ENCODE measurements at places on chromosomes 7 and 10.
A peak's percentile ranks its signal among the peaks of the same experiment; 100 is the strongest.

GRCh38 chr7:89232-90019 is 102.9 kb upstream of the FAM20C start:
- peak; percentile 85 for DNase-seq

GRCh38 chr7:27367933-27368549 is 125.4 kb downstream of the EVX1 start:
- DNase-seq = no peak

DNA sequence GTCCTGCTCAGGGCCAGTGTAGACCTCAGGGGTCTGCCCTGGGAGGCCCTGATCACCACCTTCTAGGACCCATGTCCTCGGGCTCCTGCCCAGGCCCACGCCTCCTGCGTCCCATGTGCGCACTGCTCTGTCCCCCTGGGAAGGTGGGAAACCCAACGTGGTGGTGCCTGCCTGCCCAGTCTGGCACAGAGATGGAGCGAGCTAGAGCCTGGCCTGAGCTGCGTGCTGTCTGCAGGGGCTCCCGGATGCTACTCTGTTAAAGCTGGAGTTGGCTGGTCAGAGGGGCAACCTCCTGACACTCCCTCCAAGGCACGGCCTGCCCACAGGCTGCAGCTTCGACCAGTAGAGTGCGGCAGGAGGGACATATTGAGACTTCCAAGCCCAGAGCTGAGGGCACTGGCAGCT is 171.7 kb downstream of the DNAJB6 start:
- no peak for DNase-seq

DNA sequence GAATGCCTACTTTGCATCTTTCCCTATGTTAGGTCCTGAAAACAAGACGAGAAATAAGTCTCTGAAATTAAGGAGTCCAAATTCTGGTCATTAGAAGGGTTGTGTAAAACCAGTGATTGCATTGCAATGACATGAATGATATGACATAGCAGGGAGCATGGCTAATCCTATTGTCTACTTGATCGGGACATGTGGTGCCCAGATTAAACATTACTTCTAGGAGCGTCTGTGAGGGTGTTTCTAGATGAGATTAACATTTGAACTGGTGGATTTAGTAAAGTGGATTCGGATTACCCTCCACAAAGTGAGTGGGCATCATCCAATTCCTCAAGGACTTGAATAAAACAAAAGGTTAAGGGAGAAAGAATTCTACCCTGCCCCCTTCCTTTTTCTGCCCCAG is 434.9 kb upstream of the KLF6 start:
- no peak for DNase-seq

GRCh38 chr7:156606691-156607331 is 33.8 kb upstream of the RNF32 start:
- DNase-seq = no peak

- no peak for DNase-seq
Measured at GRCh38 chr10:93844979-93845626, 48.7 kb upstream of the SLC35G1 start.

- DNase-seq = no peak
Measured at GRCh38 chr10:6507311-6507710, 72.8 kb downstream of the PRKCQ start.

GRCh38 chr10:122230222-122230621 is 40.9 kb upstream of the BTBD16 start:
- DNase-seq = no peak

GRCh38 chr7:15607529-15608210 is 45.9 kb upstream of the AGMO start:
- DNase-seq = no peak

GRCh38 chr10:59805014-59805413 is 51.8 kb upstream of the MRLN start:
- peak; percentile 30 for DNase-seq

DNA sequence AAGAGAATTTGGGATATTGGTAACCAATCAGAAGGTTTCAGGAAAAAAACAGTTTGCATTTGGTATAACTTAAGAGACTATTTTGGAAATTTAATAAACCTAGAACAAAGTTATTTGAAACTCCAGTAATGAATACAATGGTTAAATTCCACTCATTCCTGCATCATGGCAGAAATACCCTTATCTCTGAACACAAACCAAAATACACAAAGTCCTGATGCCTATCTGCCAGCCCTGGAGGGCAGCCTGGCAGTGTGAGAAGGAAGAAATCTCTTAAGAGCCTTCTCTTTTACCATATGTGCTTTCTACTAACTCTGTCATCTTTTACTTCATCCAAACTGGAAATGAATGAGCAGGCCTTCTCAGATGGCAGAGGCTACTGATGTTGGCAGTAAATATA is 147.1 kb upstream of the LYZL1 start:
- peak; percentile 57 for DNase-seq

GRCh38 chr10:72316748-72317435 is 37.8 kb downstream of the DNAJB12 start:
- DNase-seq = no peak

GRCh38 chr7:66682350-66683093 is 53.8 kb downstream of the KCTD7 start:
- DNase-seq = peak; percentile 41

GRCh38 chr7:4725850-4726450 is 43.9 kb downstream of the FOXK1 start:
- DNase-seq = no peak

GRCh38 chr10:1776127-1776662 is 38.9 kb upstream of the ADARB2 start:
- DNase-seq = no peak

DNA sequence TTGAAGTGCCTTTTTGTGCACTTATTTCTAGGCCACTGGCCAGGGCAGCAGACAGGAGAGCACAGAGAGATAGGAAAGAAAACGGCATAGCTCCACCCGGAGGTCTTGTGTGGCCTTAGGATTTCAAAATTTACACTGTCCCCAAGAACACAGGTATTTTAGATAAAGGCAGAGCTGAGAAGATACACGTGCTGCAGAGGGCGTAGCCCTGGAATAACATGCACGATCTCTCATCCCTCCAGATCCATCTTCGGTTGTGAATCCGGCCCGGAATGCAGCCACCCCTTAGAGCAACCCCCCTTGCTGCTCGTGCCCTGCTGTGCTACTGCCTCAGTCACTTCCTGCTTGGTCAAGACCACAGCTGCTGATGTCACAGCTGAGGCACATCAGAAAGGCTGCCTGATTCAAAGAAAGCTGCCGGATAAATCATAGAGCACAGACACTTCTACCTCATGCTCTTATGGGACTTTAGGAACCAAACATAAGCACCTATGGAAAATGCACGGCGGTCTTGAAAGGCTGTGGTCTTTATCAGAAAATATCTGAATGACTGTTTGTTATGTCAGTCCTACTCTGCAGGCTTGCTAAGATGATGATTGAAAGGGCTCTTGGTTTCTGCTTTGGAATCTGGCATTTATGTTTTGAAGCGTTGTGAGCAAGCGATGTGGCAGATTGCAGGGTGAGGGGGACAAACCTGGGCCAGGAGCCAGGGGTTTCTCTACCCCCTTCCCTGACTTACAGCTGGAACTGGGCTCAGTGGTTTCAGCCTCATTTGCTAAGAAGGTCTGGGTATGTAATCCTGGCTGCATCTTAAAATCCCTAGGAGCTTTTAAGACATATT is 152.0 kb downstream of the SVIL start:
- DNase-seq = peak; percentile 63

GRCh38 chr10:73234695-73235094 is 12.4 kb downstream of the DNAJC9 start:
- DNase-seq = no peak

DNA sequence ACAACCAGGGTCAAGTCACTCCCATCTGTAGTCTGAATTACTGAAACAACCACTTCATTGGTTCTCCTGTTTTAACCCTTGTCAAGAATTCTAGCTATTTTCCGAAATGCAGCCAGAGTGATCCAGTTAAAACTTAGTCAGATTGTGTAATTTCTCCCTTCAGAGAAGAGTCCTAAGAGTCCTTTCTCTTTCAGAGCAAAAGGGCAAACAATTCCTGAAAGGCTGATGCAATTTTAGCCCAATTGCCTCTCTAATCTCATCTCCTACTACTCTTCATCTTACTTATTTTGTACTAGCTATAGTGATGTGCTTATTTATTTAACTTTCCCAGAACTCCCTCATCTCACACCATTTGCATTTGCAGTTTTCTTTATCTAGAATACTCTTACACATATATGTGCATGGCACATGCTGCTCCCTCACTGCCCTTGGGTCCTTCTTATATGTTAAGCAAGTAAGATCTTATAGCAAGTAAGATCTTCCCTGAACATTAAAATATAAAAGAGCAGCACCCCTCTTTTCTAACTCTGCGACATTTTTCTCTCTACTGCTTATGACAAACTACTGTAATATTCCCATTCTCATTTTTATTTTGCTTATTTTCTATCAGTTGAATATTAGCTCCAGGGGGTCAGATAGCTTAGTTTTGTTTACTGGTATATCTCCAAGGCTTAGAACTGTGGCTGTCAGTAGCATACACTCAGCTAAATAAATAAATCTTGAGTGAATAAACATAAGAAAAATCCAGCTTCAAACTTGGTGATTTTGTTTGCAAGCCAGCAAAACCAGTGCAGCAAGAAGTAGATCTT is 44.6 kb downstream of the HGF start:
- peak; percentile 41 for DNase-seq

GRCh38 chr7:47685712-47686376 is 103.9 kb upstream of the TNS3 start:
- DNase-seq = no peak

- DNase-seq = peak; percentile 54
Measured at GRCh38 chr7:29946428-29947186, 43.0 kb downstream of the SCRN1 start.

DNA sequence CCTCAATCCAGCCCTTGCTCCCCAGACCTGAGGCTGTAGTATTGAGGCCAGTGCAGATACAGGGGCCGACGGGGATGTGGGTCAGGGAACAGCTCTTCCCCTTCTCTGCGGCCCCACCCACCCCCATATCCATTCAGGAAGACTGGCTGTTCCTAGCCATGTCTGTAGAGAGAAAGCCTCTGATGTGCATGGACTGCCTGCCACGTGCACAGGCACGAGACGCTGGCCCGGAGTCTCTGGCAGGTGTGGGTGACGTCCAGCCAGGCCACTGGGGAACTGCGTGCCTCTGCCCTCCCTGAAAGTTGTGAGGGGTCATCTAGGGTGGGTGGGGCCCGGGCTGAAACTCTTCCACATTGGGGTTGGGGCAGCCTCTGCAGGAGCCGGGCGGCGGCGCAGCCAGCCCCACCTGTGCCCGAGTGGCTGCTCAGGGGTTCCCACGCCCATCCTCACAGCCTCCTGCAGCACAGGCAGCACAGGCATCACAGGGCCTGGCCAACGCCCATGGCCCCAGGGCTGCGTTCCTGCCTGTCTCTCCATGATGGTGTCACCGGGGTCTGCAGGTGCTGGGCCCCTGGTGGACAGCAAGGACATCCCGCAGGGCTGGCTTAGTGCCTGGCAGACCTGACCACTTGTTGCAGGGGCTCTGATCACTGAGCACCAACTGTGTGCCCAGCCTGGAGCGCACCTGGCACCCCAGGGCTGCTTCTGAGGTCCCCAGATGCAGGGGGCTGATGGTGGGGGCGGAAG is 27.5 kb downstream of the MICALL2 start:
- DNase-seq = no peak

DNA sequence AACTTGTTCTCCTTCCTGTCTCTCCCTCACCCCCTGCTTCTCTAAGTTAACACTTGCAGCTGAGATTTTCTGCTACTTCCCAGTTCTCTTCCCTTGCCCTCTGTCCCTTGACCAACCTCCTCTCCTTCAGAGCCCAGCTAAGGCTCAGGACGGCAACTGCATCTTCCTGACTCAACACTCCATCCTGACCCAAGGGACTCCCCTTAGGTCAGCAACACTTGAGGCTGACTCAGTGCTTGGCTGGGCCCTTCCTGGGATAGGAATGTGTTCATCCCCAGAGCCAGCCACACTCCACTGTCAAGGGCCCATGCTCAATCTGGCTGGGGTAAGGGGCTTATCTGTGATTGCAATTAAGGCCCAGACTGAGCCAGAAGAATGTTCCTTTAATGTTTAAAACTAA is 3.4 kb downstream of the CALHM2 start:
- DNase-seq = peak; percentile 80

GRCh38 chr7:140005754-140006503 is 56.8 kb downstream of the PARP12 start:
- DNase-seq = peak; percentile 56

DNA sequence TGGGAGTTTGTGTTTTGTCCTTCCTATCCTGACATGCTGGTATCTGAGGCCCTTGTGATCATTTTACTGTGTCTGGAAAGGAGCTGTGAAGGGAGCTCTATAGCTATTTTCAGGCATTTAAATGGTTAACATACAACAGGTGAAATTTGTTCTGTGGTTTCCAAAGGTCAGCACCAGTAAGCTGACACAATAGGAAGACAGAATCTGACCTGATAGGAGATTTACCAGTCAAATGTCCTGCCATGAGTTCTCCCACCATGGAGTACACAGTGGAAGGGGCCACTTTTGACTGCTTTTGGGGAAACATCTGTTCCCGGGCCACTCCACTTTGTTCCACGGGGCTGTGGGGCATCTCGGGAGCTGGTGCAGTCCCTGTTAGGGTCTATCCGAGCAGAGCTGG is 17.6 kb downstream of the FKBP6 start:
- DNase-seq = no peak

- no peak for DNase-seq
Measured at GRCh38 chr7:41007351-41007751, 695.5 kb downstream of the INHBA start.

DNA sequence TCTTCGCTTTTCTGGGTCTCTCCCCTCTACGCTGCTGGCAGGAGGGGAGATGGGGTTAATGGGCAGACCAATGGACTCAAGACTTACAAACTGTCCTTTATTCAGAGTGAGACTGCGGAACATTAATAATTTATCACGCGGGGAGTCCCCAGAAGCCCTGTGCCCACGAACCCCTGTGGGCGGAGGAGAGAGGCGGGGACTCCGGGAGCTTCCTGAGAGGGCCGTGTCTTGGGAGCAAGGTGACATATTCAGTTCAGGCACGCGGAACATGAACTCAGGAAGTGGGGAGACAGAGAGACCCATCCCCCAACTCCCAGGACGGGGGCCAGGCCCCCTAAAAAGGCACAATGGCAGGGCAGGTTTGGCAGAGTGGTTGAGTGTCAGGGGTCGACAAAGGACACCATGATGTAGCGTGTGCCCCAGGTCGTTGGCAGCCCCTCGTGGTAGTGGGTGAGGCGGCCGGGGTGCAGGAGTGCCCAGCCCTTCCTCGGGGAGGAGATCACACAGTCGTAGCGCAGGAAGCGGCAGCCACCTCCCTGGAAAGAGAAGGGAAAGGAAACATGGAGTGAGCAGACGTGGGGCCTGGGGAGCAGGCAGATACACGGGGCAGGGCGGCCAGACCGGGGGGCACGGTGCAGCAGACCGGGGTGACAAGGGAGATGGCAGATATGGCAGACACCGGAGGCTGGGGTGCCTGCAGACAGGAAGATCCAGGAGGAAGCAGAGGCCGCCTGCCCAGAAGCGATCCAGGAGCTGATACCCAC is 5.2 kb upstream of the MOGAT3 start:
- DNase-seq = no peak

DNA sequence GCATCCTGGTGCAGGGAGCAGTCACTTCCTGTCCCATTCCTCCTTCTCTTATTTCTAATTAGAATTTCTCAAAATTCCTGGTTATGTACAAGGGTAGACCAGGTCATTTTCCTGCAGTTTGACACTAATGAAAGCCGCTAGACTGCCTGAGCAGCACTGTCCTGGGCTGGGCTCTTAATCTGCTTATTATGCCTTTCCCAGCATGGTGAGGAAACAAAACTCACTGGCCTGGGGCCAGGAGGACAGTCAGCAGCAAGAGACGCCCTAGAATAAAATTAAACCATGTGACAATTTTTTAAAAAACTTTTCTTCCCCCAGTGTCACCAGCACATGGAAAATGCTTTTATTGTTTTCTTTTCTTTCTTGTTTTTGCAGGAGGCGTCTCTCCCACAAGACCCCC is 647.5 kb downstream of the TYW1 start:
- no peak for DNase-seq

GRCh38 chr10:2619472-2619871 is 447.9 kb upstream of the PFKP start:
- DNase-seq = no peak
